Type B pancreatic cell (in vitro differentiated cells): ENCODE measurements at places on chromosomes 5 and 9. TPM values are rescaled to one million over a fixed set of nuclear protein-coding genes. Genes with fewer than 3 reads are reported as not detected.

Gene DRD1
- 0.17 and 0.87 TPM in 2 replicates for total RNA-seq

DNA sequence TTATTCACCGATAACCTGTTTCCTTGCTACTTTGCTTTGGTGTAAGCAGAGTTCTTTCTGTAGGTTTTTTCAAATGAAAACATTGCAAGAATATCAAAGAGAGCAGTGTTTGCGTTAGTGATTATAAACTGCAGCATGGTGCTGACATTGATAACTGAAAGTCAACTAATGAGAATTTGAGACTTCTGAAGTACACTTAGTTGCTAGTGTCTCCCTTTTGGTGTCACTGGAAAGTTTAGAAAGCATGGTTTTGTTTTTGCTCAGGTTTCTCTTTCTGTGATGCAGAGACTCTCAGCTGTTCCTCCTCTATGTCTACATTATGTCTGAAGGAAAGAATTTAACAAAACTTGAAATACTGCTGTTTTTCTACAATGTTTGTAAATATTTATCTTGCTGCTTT lies 80.2 kb upstream of the ZNF169 start:
- H3K27me3 ChIP-seq = no peaks in the 10 kb centered on the region
- peaks cover 48% of the 10 kb centered on the region for H3K36me3 ChIP-seq
- H3K27ac ChIP-seq = peak overlapping the region; percentile 11
- H3K4me1 ChIP-seq = peaks cover 34% of the 10 kb centered on the region
- no peak for DNase-seq

- H3K36me3 ChIP-seq = no peaks in the 10 kb centered on the region
- H3K4me3 ChIP-seq = no peak overlapping the region
- DNase-seq = no peak
- peaks cover 9% of the 10 kb centered on the region for H3K4me1 ChIP-seq
Measured at GRCh38 chr5:166353580-166353979, 1937.9 kb upstream of the WWC1 start.

GRCh38 chr5:33701251-33701650 lies 190.5 kb downstream of the ADAMTS12 start:
- H3K4me3 ChIP-seq = no peak overlapping the region
- DNase-seq = no peak
- no peaks in the 10 kb centered on the region for H3K4me1 ChIP-seq

Gene PALM2AKAP2
- total RNA-seq = 4.2 and 24.4 TPM in 2 replicates

Gene SCGB3A1
- total RNA-seq = not detected in 2 replicates

DNA sequence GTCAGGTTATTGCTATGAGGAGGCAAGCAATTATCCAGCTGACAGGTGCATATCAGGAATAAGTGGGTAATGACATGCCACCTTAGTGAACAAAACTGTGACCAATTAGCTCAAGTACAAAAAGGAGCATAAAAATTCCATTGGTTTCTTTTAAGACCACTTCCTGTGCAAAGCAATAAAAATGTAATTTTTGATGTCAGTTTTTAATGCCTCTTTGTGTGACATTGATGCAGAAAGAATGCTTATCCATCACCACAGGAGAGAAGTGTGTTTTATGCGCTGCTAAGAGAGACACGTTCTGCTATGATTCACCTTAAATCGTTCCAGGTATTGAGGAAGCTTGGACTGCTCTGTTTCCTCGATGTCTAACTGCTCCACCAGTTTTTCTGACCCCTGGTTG lies 96.7 kb downstream of the MRPS27 start:
- peaks cover 39% of the 10 kb centered on the region for H3K36me3 ChIP-seq
- H3K27ac ChIP-seq = no peak overlapping the region
- DNase-seq = no peak
- no peaks in the 10 kb centered on the region for H3K27me3 ChIP-seq
- no peaks in the 10 kb centered on the region for H3K4me1 ChIP-seq
- no peak overlapping the region for H3K4me3 ChIP-seq

DNA sequence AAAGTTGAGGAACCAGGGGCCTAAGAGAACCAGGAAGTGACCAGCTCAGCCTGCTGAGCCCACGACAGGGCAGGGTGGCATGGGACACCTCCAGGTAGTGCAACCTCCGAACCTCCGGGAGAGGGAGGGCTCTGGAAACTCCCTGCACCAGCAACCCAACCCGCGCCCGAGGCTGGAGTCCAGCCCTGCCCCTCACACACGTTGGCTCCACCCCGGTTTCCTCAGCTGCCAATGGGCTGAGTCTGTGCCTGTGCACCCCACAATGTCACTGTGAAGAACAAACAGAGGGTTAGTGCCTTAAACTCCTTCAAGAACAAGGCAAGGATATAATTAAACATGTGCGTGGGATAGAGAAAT lies 17.0 kb upstream of the UNC5A start:
- H3K4me1 ChIP-seq = no peaks in the 10 kb centered on the region
- DNase-seq = no peak
- no peak overlapping the region for H3K27ac ChIP-seq
- H3K36me3 ChIP-seq = no peaks in the 10 kb centered on the region
- H3K27me3 ChIP-seq = peaks cover 81% of the 10 kb centered on the region

DNA sequence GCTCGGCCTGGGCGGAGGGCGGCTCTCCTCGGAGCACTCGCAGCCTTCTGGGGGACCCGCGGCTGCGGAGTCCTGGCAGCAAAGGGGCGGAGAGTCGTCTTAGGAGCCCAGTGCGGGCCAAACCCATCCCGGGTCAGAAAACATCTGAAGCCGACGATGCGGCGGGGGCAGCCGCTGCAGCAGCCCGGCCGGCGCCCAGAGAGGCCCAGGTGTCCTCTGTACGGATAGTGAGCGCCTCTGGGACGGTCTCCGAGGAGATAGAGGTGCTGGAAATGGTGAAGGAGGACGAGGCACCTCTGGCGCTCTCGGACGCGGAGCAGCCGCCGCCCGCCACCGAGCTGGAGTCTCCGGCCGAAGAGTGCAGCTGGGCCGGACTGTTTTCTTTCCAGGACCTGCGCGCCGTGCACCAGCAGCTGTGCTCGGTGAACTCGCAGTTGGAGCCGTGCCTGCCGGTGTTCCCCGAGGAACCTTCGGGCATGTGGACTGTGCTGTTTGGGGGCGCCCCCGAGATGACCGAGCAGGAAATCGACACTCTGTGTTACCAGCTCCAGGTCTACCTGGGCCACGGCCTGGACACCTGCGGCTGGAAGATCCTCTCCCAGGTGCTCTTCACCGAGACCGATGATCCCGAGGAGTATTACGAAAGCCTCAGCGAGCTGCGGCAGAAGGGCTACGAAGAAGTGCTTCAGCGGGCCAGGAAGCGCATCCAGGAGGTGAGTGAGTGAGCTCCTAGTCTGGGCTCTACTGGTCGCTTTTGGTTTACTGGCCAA lies 1.2 kb downstream of the JMY start:
- H3K27ac ChIP-seq = peak overlapping the region; percentile 81
- H3K4me1 ChIP-seq = peaks cover 18% of the 10 kb centered on the region
- H3K27me3 ChIP-seq = no peaks in the 10 kb centered on the region
- H3K36me3 ChIP-seq = peaks cover 8% of the 10 kb centered on the region
- DNase-seq = no peak

Gene BARHL1
- total RNA-seq = 0.14 TPM in 1 of 2 replicates, not detected in the other

GRCh38 chr5:1788828-1789227 lies 10.8 kb downstream of the MRPL36 start:
- H3K36me3 ChIP-seq = no peaks in the 10 kb centered on the region
- no peak overlapping the region for H3K27ac ChIP-seq
- H3K4me3 ChIP-seq = no peak overlapping the region
- DNase-seq = no peak
- H3K4me1 ChIP-seq = no peaks in the 10 kb centered on the region

GRCh38 chr9:38106488-38106887 lies 37.5 kb upstream of the SHB start:
- no peak overlapping the region for H3K4me3 ChIP-seq
- H3K27me3 ChIP-seq = no peaks in the 10 kb centered on the region
- no peaks in the 10 kb centered on the region for H3K36me3 ChIP-seq
- DNase-seq = no peak
- H3K4me1 ChIP-seq = no peaks in the 10 kb centered on the region

GRCh38 chr5:96431376-96432187 lies 1.5 kb downstream of the PCSK1 start:
- H3K4me3 ChIP-seq = peak overlapping the region; percentile 79
- H3K4me1 ChIP-seq = peaks cover 5% of the 10 kb centered on the region
- peaks cover 77% of the 10 kb centered on the region for H3K27me3 ChIP-seq
- H3K36me3 ChIP-seq = no peaks in the 10 kb centered on the region
- no peak overlapping the region for H3K27ac ChIP-seq

- H3K27me3 ChIP-seq = peaks cover 13% of the 10 kb centered on the region
- H3K4me3 ChIP-seq = no peak overlapping the region
- DNase-seq = no peak
- no peak overlapping the region for H3K27ac ChIP-seq
Measured at GRCh38 chr9:113863345-113863744, 12.8 kb upstream of the ZNF618 start.

- H3K27ac ChIP-seq = no peak overlapping the region
- H3K4me3 ChIP-seq = no peak overlapping the region
- H3K36me3 ChIP-seq = no peaks in the 10 kb centered on the region
- H3K4me1 ChIP-seq = no peaks in the 10 kb centered on the region
Measured at GRCh38 chr9:116658265-116658664, 28.8 kb upstream of the TRIM32 start.

DNA sequence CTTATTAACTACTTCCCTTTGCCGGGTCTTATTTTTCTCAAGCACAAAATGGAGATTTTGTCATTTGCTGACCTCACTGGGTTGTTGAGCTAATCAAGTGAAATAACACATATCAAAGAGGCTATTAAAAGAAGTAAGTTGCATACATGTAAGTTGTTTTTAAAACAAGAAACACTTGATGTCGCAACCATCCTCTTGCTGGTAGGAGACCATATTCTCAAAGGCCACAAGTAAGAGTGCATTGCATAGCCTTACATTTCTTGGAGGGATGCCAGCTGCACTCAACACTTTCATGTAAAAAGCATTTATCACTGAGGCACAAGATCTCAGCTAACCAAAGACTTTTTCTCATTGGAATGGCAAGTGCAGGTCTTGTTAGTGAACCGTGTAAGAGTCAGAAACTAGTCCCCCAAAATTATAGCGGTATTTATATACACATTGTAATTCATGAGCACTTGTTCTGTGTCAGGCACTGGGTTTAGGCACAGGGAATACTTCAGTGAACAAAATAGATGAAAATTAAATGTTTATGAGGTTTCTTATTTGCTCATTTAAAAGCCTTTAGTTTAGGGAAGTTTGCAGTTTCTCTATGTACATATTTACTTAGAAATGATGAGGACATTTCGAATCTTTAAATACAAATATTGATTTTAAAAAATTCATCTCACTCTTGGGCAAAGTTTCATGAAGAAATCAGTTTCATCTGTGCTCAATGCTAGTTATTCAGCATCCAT lies 72.0 kb downstream of the ZFAND5 start:
- no peak for DNase-seq
- H3K4me3 ChIP-seq = no peak overlapping the region
- no peaks in the 10 kb centered on the region for H3K27me3 ChIP-seq
- H3K4me1 ChIP-seq = peaks cover 10% of the 10 kb centered on the region

DNA sequence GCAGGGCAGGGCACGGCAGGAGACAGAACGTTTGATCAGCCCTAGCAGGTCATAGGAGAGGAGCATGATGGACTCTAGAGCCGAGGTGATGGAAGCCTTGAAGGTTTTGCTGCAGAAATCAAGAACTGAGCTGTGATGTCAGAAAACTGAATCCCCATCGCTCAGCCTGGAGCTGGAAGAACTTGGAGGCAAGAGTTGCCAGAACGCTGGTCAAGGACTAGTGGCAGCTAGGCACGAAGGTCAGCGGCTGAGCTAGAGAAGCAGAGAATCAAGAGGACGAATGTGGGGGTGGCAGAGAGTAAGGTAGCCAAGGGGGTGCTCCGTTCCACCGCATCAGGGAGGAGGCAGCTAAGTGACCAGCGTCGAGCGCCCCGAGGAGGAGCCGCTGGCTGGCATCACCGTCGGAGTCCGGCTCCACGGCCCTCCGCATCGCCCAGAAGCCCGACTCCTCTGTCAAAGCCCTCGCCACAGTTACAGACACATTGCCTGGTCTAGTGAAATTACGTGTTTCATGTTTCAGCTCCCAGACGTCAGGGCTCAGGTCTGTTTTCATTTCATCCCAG lies 1.2 kb upstream of the GALNT10 start:
- H3K36me3 ChIP-seq = no peaks in the 10 kb centered on the region
- H3K27ac ChIP-seq = peak overlapping the region; percentile 70
- peaks cover 69% of the 10 kb centered on the region for H3K27me3 ChIP-seq
- peak overlapping the region; percentile 90 for H3K4me3 ChIP-seq
- DNase-seq = no peak

Gene EQTN
- total RNA-seq = 1.1 TPM in 1 of 2 replicates, not detected in the other

GRCh38 chr9:110583237-110583636 lies 3.7 kb upstream of the SVEP1 start:
- H3K36me3 ChIP-seq = no peaks in the 10 kb centered on the region
- H3K27ac ChIP-seq = no peak overlapping the region
- DNase-seq = no peak

Gene PCDHB11
- 2.0 and 3.3 TPM in 2 replicates for total RNA-seq

DNA sequence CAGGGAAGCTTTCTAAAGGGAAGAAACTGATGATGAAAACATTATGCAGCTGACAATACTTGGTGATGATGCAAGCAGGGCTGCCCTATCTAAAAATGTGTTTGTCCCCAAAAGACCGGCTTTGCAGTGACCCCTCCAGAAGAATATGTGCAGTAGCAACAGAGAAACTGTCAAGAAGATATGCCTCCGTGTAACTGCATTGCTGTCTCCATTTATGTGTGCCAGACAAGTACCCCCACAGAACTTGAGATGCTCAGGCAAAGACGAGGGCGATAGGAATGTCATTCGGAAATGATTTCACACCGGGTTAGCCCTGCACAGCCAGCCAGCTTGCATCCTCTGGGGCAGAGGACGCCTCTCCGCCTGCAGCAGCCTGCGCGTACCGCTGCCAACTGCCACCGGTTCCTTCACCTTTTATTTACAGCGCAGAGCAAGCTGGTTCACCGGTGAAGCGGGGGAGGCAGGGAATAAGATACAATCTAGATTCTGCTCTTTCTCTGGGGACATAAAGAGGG lies 2.0 kb downstream of the GABBR2 start:
- DNase-seq = no peak
- peaks cover 10% of the 10 kb centered on the region for H3K4me1 ChIP-seq
- H3K27me3 ChIP-seq = peaks cover 77% of the 10 kb centered on the region
- H3K27ac ChIP-seq = no peak overlapping the region
- no peaks in the 10 kb centered on the region for H3K36me3 ChIP-seq
- peak overlapping the region; percentile 84 for H3K4me3 ChIP-seq

DNA sequence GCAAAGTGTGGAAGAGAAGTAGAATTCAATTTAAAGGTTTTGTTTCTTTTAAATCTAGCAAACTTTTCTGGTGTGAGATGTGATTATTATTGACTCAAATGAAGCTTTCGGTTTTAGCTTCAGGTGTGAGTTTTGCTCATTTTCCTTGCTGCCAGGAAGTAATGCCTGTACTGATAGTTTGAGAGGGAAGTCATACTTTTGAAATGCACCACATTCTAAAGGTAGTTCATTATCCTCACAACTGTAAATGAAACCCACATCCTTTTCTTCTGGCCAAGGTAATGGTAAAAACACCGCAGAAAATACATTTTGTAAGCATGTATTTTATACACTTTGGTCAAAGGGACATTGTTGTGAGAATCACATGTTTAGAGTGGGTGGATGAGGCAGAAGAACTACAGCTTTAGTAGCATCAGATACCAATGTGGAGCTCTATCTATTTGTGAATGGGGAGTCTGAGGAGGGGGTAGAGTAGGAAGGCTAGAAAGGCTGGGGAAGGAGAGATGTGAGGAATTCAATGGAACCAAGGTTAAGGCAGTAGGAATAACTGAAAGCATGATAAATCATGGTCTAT lies 167.0 kb upstream of the CDKN2B start:
- H3K4me3 ChIP-seq = no peak overlapping the region
- DNase-seq = no peak
- H3K36me3 ChIP-seq = no peaks in the 10 kb centered on the region
- H3K27me3 ChIP-seq = peaks cover 6% of the 10 kb centered on the region
